Chondrocyte (in vitro differentiated cells): ENCODE measurements at places on chromosomes 3 and 15. TPM values are rescaled to one million over a fixed set of nuclear protein-coding genes. Genes with fewer than 3 reads are reported as not detected.

DNA sequence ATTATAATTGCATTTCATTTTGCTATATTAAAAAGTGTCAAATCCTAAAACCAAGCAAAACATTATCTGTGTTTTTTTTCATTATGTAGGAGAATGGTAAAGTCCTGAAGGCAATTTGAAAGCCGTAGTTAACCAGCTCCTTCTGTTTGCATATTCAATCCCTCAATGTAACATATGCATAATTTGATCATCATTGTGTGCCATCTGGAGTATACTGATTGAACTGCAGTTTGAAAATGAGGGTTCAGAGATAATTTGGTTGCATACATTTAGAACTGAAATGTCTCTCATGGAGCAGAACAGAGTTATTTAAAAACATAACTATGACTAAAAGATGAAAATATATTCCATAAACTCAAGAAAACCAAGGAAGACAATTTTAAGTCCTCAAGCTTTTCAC, 518.6 kb downstream of the GBE1 start:
- no peak overlapping the region for H3K27ac ChIP-seq
- H3K27me3 ChIP-seq: no peaks in the 10 kb centered on the region
- peaks cover 8% of the 10 kb centered on the region for H3K4me1 ChIP-seq
- H3K36me3 ChIP-seq: no peaks in the 10 kb centered on the region
- no peak overlapping the region for H3K4me3 ChIP-seq
- DNase-seq: no peak

- DNase-seq: no peak
- H3K4me3 ChIP-seq: no peak overlapping the region
- peaks cover 50% of the 10 kb centered on the region for H3K4me1 ChIP-seq
- no peak overlapping the region for H3K27ac ChIP-seq
Observed at GRCh38 chr3:123708531-123708930, 123.7 kb upstream of the HACD2 start.

DNA sequence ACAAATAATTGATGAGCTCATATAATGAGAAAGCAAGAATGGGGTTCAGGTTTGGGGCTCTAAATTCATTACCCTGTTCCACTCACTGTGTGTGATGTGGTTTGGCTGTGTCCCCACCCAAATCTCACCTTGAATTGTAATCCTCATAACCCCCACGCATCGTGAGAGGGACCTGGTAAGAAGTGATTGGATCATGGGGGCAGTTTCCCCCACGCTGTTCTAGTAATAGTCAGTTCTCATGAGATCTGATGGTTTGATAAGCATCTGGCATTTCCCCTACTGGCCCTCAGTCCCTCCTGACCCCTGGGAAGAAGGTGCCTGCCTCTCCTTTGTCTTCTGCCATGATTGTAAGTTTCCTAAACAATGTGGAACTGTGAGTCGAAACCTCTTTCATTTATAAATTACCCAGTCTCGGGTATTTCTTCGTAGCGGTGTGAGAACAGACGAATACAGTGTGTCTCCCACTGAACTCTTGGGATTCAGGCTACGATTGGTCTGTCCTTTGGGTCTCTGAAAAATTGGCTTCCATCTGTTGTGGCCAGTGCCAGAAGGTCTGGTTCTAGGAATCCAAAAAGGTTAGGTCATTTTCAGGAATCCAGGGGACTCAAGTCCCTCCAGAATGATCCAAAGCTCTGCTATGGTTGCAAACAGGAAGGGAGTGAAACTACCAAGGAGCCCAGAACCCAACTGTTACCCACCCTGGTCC, 87.7 kb downstream of the XXYLT1 start:
- no peak overlapping the region for H3K27ac ChIP-seq
- DNase-seq: no peak
- H3K27me3 ChIP-seq: no peaks in the 10 kb centered on the region
- peaks cover 52% of the 10 kb centered on the region for H3K4me1 ChIP-seq

DNA sequence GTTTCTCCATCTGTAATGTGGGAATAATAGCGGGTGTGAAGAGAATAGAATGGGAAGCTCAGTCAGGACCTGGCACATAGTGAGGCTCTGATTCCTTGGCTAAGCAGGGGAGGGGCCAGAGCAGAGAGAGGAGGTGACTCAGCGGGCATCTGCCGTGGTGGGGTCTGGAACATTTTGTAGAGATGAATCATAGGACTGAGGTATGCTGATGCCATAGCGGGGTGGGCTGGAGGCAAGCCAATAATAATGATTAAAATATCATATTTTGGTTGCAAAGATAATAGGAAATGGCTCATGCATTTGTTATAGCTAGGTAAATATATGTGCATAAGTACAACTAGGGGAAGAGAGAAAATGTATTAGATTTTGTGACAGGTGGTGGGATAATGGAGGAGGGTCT, 11.2 kb downstream of the TGM4 start:
- H3K27me3 ChIP-seq: no peaks in the 10 kb centered on the region
- peaks cover 43% of the 10 kb centered on the region for H3K4me1 ChIP-seq

GRCh38 chr3:159418571-159419526, 569.8 kb upstream of the IL12A start:
- no peak overlapping the region for H3K27ac ChIP-seq
- peaks cover 3% of the 10 kb centered on the region for H3K4me1 ChIP-seq
- no peak for DNase-seq

- peaks cover 23% of the 10 kb centered on the region for H3K4me1 ChIP-seq
- peak overlapping the region; percentile 48 for H3K4me3 ChIP-seq
- peak overlapping the region; percentile 53 for H3K27ac ChIP-seq
- no peaks in the 10 kb centered on the region for H3K27me3 ChIP-seq
- H3K36me3 ChIP-seq: peaks cover 4% of the 10 kb centered on the region
- no peak for DNase-seq
Observed at GRCh38 chr15:94070356-94071295, 160.7 kb upstream of the MCTP2 start.

DNA sequence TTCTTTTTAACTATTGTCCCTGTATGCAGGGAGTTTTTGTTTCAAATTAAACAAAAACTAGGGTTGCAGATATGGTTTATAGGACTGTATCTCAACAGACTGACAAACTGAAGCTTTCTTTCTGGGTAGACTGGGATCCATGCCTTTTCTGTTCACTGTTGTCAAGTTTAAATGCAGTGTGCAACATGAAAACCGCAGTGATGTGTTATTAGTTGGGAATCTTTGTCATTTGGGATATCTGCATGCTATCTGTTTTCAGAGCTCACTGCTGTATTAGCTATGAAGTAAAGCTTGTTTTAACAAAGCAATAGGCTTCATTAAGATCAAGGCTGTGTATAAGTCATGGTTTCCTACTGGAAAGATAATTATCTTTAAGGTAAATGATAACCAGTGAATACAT, 21.4 kb upstream of the MCF2L2 start:
- H3K27me3 ChIP-seq: no peaks in the 10 kb centered on the region
- H3K36me3 ChIP-seq: peaks cover 5% of the 10 kb centered on the region
- H3K27ac ChIP-seq: peak overlapping the region; percentile 33
- H3K4me1 ChIP-seq: peaks cover 28% of the 10 kb centered on the region
- no peak for DNase-seq

DNA sequence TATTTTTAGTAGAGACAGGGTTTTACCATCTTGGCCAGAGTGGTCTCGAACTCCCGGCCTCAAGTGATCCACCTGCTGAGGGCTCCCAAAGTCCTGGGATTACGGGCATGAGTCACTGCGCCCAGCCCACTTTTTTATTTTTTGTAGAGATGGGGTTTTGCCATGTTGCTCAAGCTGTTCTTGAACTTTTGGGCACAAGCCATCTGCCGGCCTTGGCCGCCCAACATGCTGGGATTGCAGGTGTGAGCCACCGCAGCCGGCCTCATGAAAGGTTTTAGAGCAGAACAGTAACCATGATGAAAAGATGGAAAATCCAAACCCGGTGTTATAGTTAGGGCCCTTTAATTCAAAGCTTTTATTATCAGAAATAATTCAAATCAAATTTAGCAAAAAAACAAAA, 15.6 kb upstream of the MB21D2 start:
- no peaks in the 10 kb centered on the region for H3K36me3 ChIP-seq
- DNase-seq: no peak
- no peak overlapping the region for H3K4me3 ChIP-seq
- H3K27me3 ChIP-seq: no peaks in the 10 kb centered on the region
- H3K27ac ChIP-seq: no peak overlapping the region

GRCh38 chr3:14319654-14320182, 82.7 kb upstream of the SLC6A6 start:
- H3K4me1 ChIP-seq: peaks cover 19% of the 10 kb centered on the region
- H3K27me3 ChIP-seq: no peaks in the 10 kb centered on the region
- peak overlapping the region; percentile 51 for H3K4me3 ChIP-seq
- H3K36me3 ChIP-seq: peaks cover 1% of the 10 kb centered on the region

- no peaks in the 10 kb centered on the region for H3K36me3 ChIP-seq
- H3K27me3 ChIP-seq: peaks cover 2% of the 10 kb centered on the region
- no peak for DNase-seq
- H3K4me3 ChIP-seq: no peak overlapping the region
- H3K4me1 ChIP-seq: peaks cover 15% of the 10 kb centered on the region
Observed at GRCh38 chr15:87761736-87762509, 494.6 kb downstream of the NTRK3 start.

NAALADL2 gene
- 5.1 to 19.8 TPM (median 8.0 TPM) in 3 replicates for total RNA-seq

SLC51B gene
- total RNA-seq: not detected in 3 replicates

TMEM266 gene
- total RNA-seq: 0.20 to 1.1 TPM (median 0.23 TPM) in 3 replicates

PLS1 gene
- 2.0 to 2.5 TPM (median 2.4 TPM) in 3 replicates for total RNA-seq

FHIT gene
- 2.5 to 3.8 TPM (median 3.4 TPM) in 3 replicates for total RNA-seq

NPAP1 gene
- not detected in 3 replicates for total RNA-seq

FILIP1L gene
- 61.9 to 122 TPM (median 119 TPM) in 3 replicates for total RNA-seq

POLQ gene
- total RNA-seq: 1.0 to 2.9 TPM (median 1.1 TPM) in 3 replicates

GPR87 gene
- total RNA-seq: not detected in 3 replicates
